ENCODE measurements at places on chromosomes 13 and 19.

DNA sequence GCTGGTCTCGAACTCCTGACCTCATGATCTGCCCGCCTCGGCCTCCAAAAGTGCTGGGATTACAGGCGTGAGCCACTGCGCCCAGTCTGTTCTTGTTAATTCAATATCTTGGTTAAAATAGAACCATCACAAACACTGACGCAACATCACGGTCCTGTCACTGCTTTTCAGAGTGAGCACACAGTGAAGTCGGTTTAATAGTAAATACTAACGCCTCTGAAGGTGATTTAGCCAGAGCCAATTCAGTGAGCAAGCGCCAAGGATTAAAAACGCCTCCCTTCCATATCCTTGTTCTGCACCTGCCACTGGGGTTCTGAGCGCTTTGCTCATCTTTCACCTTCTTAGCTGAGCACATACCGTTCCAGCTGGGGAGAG is 30.3 kb downstream of the LAMP1 start:
- DNase-seq: no peak

GRCh38 chr19:6393983-6394412 is 1.0 kb upstream of the GTF2F1 start:
- DNase-seq: no peak

- DNase-seq: peak; percentile 86
Observed at GRCh38 chr19:6572217-6572616, 18.7 kb downstream of the CD70 start.

DNA sequence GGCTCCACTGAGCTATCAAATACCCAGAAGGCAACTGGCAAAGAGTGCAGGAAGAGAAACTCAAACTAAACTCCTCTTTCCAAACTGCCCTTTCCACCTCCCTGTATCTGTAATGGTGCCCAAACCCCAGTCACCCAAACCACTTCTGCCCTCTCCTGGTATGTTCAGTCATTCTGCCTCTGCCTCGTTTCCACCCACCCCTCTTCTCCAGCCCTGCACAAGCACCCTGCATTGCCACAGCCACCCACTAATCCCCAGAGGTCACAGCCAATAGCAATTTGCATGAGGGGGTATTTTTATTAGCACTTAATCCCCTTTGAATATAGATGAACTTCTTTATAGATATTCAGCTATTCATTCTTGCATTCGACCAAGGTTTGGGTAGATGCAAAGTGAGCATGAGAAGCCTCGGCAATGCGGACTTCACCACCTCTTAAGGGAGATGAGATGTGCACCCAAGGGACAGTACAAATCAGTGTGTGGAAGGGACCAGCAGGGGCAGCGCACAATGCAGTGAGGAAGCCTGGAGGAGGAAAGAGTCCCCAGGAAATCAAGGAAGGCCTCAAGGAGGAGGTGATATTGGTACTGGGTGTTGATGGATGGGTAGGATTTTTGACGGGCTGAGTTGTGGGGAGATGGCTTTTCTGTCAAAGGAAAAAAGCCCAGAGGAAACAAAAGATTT is 12.4 kb downstream of the TMEM272 start:
- DNase-seq: peak; percentile 71

DNA sequence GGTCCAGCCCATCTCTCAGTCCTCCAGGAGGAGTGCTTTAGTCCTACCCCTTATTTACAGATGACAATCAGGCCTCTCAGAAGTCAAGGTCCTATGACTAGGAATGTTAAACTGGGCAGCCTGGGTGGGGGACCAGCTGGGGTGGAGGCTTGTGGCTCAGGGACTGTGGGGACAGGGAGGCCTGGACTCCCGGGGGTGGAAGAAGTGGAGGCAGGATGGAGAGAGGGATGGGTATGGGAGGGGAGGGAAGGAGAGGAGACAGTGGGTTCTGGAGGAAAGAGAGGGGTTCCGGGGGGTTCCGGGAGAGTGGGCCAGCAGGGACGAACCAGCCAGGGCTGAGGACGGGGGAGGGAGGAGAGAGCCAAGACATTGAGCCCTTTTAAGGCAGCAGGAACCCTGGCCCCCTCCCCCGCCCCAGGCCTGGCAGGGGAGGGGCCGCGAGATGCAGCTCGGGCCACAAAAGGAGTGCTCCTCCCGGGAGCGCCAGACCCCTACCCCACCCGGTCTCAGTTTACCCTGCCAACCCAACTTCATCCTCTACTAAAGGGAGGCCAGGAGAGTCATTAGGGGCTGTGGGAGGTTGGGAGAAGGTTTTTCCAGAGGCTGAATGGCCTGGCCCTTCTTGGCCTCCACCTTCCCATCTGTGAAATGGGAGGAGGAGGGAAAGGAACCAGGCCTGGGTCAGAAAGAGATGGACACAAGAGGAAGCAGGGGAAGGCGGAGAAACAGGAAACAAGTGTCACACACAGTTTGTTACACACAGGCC is 1.7 kb downstream of the DMPK start:
- peak; percentile 54 for DNase-seq

- no peak for DNase-seq
Observed at GRCh38 chr19:30116984-30117555, 175.0 kb downstream of the URI1 start.

GRCh38 chr19:4369109-4369887 is 25.9 kb downstream of the MPND start:
- peak; percentile 66 for DNase-seq

GRCh38 chr13:25203127-25203740 is 31.1 kb upstream of the AMER2 start:
- no peak for DNase-seq

- no peak for DNase-seq
Observed at GRCh38 chr13:91904005-91904404, 505.6 kb downstream of the GPC5 start.

- DNase-seq: no peak
Observed at GRCh38 chr13:44906230-44906629, 83.0 kb downstream of the NUFIP1 start.

DNA sequence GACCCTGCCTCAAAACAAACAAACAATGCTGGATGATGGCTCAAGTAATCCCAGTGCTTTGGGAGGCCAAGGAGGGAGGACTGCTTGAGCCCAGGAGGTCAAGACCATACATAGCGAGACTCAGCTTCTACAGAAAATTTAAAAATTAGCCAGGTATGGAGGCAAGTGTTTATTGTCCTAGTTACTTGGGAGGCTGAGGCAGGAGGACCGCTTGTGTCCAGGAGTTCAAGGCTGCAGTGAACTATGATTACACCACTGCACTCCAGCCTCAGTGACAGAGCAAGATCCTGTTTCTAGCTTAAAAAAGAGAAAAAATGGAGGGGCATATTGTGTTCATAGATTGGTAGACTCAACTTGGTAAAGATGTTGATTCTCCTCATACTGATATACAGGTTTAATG is 36.2 kb downstream of the KPNA3 start:
- DNase-seq: no peak

DNA sequence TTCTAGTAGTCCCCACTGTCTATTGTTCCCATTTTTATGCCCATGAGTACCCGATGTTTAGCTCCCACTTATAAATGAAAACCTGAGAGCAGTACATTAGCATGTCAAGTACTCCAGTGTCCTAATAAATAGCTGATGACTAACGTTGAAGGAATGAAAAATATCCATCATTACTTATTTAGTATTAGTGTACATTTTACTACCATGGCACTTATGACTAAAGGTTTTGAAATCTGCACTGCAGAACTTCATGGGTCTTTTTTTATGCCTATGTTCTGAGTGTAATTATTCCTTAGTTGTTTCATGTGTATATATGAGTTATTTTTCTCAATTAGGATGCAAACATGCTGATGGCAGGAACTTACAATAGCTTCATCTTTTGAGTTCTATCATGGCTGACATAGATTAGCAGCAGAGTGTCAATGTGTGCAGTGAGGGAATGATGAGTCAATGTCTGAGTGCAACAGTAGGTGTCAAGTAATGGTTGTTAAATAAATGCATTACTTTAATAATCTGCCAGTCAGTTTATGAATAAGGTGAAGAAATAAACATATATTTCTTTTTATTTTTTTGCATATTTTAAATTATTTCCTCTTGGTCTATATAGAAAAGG is 188.4 kb downstream of the ITGBL1 start:
- DNase-seq: no peak

GRCh38 chr13:112669881-112670499 is 19.8 kb upstream of the ATP11A start:
- no peak for DNase-seq

DNA sequence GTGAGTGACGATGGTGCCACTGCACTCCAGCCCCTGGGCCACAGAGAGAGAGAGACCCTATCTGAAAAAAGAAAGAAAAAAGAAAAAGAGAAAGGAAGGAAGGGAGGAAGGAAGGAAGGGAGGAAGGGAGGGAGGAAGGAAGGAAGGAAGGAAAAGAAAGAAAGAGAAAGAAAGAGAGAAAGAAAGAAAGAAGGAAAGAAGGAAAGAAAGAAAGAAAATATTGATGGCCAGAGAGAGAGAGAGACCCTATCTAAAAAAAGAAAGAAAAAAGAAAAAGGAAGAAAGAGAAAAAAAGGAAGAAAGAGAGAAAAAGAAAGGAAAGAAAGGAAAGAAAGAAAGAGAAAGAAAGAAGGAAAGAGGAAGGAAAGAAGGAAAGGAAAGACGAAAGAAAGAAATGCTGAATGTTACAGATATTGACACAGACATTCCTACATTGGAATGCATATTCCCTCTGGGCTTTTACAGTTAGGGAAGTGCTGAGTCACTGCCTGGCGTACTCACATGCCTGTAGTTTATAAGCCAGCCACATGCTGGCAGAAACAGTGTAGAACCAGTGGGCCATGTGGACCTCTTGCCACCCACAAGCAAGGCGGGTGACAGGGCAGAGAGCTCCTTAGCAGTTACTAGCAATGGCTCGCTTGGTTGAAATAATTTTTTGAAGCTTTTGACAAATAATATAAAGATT is 34.6 kb upstream of the SLC46A3 start:
- peak; percentile 72 for DNase-seq

- peak; percentile 93 for DNase-seq
Observed at GRCh38 chr19:48637948-48638830, 1.0 kb upstream of the DBP start.

- DNase-seq: no peak
Observed at GRCh38 chr19:51548213-51548651, 16.8 kb upstream of the SIGLEC6 start.

- peak; percentile 80 for DNase-seq
Observed at GRCh38 chr19:42199440-42200115, 17.9 kb downstream of the DEDD2 start.

GRCh38 chr19:36420961-36421748 is 2.7 kb upstream of the ZFP82 start:
- DNase-seq: peak; percentile 26

- peak; percentile 55 for DNase-seq
Observed at GRCh38 chr19:3690551-3691371, 9.5 kb downstream of the PIP5K1C start.

DNA sequence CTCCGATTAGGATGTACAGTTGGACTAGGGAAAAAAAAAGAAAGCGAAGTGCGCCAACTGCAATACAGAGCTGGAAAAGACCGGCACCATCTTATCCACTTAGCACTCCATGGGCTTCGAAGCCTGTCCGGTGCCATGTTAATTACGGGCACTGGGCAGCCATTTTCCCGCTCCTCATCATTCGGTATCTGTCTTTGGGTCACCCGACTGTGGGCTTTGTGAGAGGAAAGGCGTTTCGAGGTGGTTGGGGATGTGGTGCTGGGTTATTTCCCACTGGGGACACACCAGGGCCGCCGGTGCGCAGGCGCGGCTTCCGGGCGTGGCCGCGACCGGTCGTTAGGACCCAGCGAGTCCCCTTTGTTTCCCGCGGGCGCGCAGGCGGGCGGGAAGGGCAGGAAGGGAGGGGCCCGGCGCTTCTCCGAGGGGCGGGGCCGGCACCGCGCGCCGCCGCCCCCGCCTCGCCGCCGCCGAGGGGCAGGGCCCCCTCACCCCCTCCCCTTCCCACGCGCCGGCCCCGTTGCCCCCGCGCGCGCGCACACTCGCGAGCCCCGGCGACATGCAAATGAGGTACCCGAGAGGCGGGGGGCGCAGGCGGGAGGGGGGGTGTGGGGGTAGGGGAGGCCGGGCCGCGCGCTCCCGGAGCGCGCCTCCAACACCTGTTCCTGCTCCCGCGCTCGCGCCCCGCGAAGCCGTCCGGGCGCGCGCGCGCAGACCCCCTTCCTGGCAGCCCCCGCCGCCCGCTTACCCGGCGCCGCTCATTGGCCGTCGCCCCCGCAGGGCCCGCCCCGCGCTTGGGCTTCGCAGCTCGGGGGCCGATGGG is at the start of gene ZNF524:
Gene ZNF524, plus strand, starts transcription at position 447 of the 820 bp plus-strand sequence. CDS start 1,825 bp downstream, outside the sequence.
- peak; percentile 88 for DNase-seq

DNA sequence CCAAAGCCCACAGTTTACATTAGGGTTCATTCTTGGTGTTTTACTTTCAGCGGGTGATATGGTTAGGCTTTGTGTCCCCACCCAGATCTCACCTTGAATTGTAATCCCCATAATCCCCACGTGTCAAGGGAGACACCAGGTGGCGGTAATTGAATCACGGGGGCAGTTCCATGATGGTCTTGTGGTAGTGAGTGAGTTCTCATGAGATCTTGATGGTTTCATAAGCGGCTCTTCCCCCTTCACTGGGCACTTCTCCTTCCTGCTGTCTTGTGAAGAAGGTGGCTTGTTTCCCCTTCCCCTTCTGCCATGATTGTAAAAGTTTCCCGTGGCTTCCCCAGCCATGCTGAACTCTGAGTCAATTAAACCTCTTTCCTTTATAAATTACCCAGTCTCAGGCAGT is 12.0 kb downstream of the FPR2 start:
- peak; percentile 79 for DNase-seq

DNA sequence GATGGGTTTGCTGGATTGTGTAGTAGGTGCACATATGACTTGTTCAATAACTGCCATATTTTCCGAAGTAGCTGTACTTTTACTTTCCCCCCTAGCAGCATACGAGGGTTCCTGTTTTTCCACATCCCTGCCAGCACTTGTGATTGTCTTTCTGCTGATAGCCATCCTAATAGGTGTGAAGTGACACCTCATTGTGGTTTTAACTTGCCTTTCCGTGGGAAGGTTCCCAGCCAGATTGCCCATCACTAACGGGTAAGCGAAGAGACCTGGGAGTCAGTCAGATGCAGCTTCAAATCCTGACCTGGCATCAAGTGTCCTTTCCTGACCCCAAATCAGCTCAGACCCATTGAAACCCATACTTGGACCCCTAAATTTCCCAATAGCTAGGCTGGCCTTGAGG is 4.5 kb downstream of the CLPTM1 start:
- no peak for DNase-seq

GRCh38 chr19:46137915-46138473 is 10.0 kb upstream of the IGFL2 start:
- DNase-seq: no peak
